Lung (tissue), 17 donors: ENCODE measurements at places on chromosomes 12 and 14. TPM values are rescaled to one million over a fixed set of nuclear protein-coding genes. Genes with fewer than 3 reads are reported as not detected.

GRCh38 chr12:2957816-2958431 is 1.3 kb upstream of the TEAD4 start:
- no peaks in the 10 kb centered on the region for H3K36me3 ChIP-seq
- DNase-seq = no peak
- H3K27ac ChIP-seq = peak overlapping the region; percentile 61
- peak overlapping the region; percentile 51 for H3K4me3 ChIP-seq

NUAK1 gene
- 14.1 TPM for total RNA-seq

DNA sequence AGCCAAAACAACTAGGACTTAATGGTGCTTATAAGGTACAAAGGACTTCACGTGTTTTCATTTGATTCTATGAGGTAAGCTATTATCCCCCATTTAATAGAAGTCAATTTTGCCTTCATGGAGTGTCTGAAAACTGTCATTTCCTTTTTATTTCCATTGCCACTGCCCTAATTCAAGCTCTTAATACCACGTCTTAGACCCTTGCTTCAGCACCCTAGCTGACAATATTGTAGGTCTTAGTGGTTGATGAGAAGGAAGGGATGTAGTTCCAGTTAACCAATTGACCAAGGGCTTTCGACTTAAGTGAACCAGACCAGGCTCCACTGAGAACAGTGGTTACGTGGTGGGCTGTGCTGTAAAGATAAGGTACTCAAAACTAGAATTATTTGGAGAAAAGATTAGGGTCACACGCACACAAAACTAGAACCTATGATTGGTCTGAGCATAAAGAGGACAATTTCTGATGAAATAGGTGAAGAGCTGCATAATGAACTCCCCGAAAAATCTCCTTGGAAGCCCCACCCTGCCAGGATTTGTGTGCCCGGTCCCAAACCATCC is 9.6 kb upstream of the ASIC1 start:
- no peak for DNase-seq
- H3K27ac ChIP-seq = no peak overlapping the region
- H3K36me3 ChIP-seq = no peaks in the 10 kb centered on the region

- no peaks in the 10 kb centered on the region for H3K27me3 ChIP-seq
- no peak for DNase-seq
- no peaks in the 10 kb centered on the region for H3K4me1 ChIP-seq
Observed at GRCh38 chr12:6082613-6083012, 41.9 kb downstream of the VWF start.

- H3K27ac ChIP-seq = no peak overlapping the region
- H3K4me1 ChIP-seq = no peaks in the 10 kb centered on the region
- H3K36me3 ChIP-seq = no peaks in the 10 kb centered on the region
- no peak overlapping the region for H3K4me3 ChIP-seq
Observed at GRCh38 chr12:77058740-77059139, 6.6 kb downstream of the E2F7 start.

ATXN3 gene
- 68.1 TPM for total RNA-seq

IAPP gene
- total RNA-seq = not detected

- peak overlapping the region; percentile 36 for H3K4me3 ChIP-seq
- H3K27me3 ChIP-seq = peaks cover 13% of the 10 kb centered on the region
- H3K4me1 ChIP-seq = peaks cover 11% of the 10 kb centered on the region
Observed at GRCh38 chr12:122836027-122836921, 1.0 kb downstream of the HIP1R start.

DNA sequence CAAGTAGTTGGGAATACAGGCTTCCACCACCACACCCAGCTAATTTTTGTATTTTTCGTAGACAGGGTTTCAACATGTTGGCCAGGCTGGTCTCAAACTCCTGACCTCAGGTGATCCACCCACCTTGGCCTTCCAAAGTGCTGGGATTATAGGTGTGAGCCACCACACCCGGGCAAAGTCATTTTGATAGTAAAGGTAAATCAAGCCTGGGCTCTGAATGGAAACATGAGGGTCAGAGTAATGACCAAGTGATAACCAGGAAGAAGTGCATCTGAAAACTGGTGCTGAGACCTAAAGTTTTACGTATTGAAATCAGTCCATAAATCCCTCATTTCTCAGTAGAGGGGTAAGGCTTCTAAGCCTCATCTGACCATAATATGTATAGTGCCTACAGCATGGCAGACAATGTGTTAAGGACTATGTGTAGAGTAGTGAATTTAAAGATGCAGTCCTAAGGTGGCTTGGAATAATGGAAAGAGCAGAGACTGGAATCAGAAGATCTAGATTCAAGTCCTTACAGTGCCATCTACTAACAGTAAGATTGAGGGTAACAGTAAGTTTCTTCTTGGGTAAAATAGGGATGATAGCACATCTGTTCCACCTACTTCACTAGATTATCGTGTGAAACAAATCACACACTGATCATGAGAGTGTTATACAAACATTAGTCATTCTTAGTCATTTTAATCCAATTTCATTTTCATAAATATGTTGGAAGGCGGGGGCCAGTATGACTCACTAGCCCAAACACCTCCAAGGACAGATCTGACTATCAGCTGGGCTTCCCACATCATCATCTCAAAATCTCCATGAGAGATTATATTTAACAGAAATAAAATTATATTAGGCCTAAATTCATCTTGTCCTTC is 11.2 kb downstream of the MAP4K5 start:
- H3K4me1 ChIP-seq = peaks cover 13% of the 10 kb centered on the region
- H3K4me3 ChIP-seq = no peak overlapping the region
- H3K27ac ChIP-seq = peak overlapping the region; percentile 29
- H3K36me3 ChIP-seq = peaks cover 3% of the 10 kb centered on the region
- DNase-seq = no peak

- no peaks in the 10 kb centered on the region for H3K27me3 ChIP-seq
- H3K4me1 ChIP-seq = no peaks in the 10 kb centered on the region
- DNase-seq = no peak
- H3K36me3 ChIP-seq = peaks cover 10% of the 10 kb centered on the region
- no peak overlapping the region for H3K27ac ChIP-seq
Observed at GRCh38 chr12:120998435-120998834, 17.9 kb downstream of the C12orf43 start.

- H3K4me3 ChIP-seq = no peak overlapping the region
- peak; percentile 60 for DNase-seq
- no peaks in the 10 kb centered on the region for H3K27me3 ChIP-seq
- H3K4me1 ChIP-seq = peaks cover 6% of the 10 kb centered on the region
Observed at GRCh38 chr12:51855586-51856428, 7.3 kb upstream of the FIGNL2 start.

DNA sequence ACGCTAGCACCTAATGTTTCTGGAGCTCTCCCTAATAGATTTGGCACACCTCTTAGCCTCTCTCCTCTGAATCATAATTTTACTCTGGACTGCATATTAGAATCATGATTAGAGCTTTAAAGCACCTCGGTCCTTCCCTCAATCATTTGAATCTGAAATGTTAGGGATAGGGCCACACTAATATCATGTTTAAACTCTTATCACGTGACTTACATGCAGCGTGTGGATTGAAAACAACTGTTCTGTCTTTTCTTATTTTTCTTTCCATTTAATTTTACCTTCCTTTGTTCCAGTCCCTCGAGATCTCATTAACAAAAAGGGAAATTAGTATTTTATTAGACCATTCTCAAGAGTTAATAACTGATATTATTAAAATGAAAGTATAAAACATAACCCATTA is 762.5 kb upstream of the FLRT2 start:
- H3K36me3 ChIP-seq = no peaks in the 10 kb centered on the region
- H3K4me3 ChIP-seq = no peak overlapping the region
- no peaks in the 10 kb centered on the region for H3K4me1 ChIP-seq

CIROP gene
- not detected for total RNA-seq

GRCh38 chr14:58690801-58691516 is 53.2 kb downstream of the DACT1 start:
- no peaks in the 10 kb centered on the region for H3K27me3 ChIP-seq
- no peak overlapping the region for H3K27ac ChIP-seq
- peaks cover 3% of the 10 kb centered on the region for H3K4me1 ChIP-seq
- H3K4me3 ChIP-seq = no peak overlapping the region

DNA sequence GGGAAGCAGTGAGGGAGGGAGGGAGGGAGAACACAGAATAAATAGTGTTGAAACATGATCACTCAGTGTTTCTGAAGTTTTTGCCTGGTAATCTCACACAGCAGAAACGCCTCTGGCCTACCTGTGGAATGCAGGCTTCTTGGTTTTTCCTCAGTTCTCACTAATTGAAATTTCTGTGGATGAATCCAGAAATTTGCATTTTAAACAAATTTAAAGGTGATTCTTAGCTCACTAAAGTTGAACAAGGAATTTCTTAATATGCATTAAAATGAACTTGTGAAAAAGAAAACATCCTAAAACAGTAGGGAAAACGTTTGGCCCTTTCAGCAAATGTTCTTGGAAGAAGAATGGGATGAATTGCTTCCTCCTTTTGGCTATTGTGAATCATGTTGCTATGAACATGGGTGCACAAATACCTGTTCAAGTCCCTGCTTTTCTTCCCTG is 1.4 kb downstream of the RNASE9 start:
- H3K27ac ChIP-seq = no peak overlapping the region
- no peak overlapping the region for H3K4me3 ChIP-seq
- H3K4me1 ChIP-seq = no peaks in the 10 kb centered on the region
- H3K36me3 ChIP-seq = no peaks in the 10 kb centered on the region

DNA sequence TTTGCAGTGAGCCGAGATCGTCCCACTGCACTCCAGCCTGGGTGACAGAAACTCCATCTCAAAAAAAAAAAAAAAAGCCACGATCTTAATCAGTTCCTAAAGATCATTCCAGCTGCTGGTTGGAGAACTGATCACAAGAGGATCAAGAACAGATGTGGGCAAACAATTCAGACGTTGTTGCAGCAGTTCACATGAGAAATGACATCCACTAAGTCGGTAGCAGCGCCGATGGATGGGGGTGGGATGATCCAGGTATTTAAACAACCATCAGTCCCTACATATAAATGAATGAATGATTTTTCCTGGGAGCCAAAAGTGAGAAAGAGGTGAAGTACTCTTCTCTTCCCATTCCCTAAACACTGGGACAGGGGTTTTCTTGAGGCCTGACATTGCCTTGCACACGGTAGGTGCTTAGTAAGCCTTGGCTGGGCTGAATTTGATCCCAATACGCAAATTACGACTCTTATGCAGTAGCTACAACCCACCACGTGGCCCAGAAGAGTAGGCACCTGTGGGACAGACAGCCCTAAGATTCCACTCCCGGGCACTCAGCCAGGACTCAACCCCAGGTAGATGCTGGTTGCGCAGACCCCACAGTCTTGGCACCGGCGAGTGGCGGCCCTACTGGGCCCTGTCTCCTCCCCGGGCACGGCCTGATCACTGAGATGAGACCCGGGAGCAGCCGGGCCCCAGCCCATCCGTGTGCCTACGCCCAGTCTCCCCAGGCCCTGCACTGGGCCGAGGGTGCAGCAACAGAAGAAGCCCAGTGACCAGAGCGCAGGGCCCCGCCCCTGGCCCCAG is 565 bp downstream of the SPRYD3 start:
- H3K4me1 ChIP-seq = peaks cover 6% of the 10 kb centered on the region
- peak overlapping the region; percentile 93 for H3K27ac ChIP-seq
- no peaks in the 10 kb centered on the region for H3K27me3 ChIP-seq
- peaks cover 14% of the 10 kb centered on the region for H3K36me3 ChIP-seq
- peak overlapping the region; percentile 74 for H3K4me3 ChIP-seq

- H3K27ac ChIP-seq = peak within 1 kb of the TSS; percentile 59
- H3K36me3 ChIP-seq = peaks cover 8% of the 10 kb centered on the region
- peak within 1 kb of the TSS; percentile 79 for H3K4me3 ChIP-seq
- peak; percentile 39 for DNase-seq
- H3K27me3 ChIP-seq = no peaks in the 10 kb centered on the region
Observed at GRCh38 chr12:48925304-48926011, at the start of gene FKBP11. FKBP11 (minus strand) TSS chr12:48925492; CDS start chr12:48925428, 64 bp downstream.

GRCh38 chr14:54478636-54479215 is 10.1 kb downstream of the GMFB start:
- peaks cover 5% of the 10 kb centered on the region for H3K4me1 ChIP-seq
- no peak overlapping the region for H3K27ac ChIP-seq
- no peaks in the 10 kb centered on the region for H3K36me3 ChIP-seq
- no peak overlapping the region for H3K4me3 ChIP-seq
- no peaks in the 10 kb centered on the region for H3K27me3 ChIP-seq

SCAF11 gene
- 230 TPM for total RNA-seq

KRT75 gene
- not detected for total RNA-seq

SLC17A8 gene
- 0.43 TPM for total RNA-seq

GRCh38 chr12:123250471-123251383 is 17.5 kb downstream of the MTRFR start:
- no peak for DNase-seq
- H3K27me3 ChIP-seq = no peaks in the 10 kb centered on the region
- H3K4me1 ChIP-seq = peaks cover 2% of the 10 kb centered on the region
- no peak overlapping the region for H3K4me3 ChIP-seq

PRKD1 gene
- 20.9 TPM for total RNA-seq

DNA sequence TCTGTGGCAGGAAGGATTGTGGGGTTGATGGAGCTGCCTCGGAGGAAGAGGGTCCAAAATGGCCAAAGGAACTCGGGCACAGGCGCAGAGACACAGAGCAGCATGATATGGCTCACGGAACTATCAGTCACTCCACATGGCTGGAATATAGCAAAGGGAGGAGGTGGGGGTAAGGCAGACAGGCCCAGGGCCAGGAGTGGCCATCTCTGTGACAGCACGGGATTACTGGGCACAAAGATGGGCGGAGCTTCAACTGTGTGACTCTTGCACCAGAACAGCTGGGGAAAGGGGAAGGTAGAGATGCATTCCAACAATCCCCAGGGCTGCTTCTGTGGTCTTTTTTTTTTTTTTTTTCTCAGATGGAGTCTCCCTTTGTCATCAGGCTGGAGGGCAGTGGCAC is 24.8 kb upstream of the EML1 start:
- no peak overlapping the region for H3K4me3 ChIP-seq
- H3K4me1 ChIP-seq = no peaks in the 10 kb centered on the region
- DNase-seq = no peak
- no peaks in the 10 kb centered on the region for H3K27me3 ChIP-seq
- no peak overlapping the region for H3K27ac ChIP-seq
- H3K36me3 ChIP-seq = no peaks in the 10 kb centered on the region

- H3K27me3 ChIP-seq = no peaks in the 10 kb centered on the region
- H3K4me3 ChIP-seq = no peak overlapping the region
- H3K4me1 ChIP-seq = no peaks in the 10 kb centered on the region
- no peak overlapping the region for H3K27ac ChIP-seq
Observed at GRCh38 chr12:55687746-55688145, 20.0 kb downstream of the ITGA7 start.

MYL2 gene
- not detected for total RNA-seq

DNA sequence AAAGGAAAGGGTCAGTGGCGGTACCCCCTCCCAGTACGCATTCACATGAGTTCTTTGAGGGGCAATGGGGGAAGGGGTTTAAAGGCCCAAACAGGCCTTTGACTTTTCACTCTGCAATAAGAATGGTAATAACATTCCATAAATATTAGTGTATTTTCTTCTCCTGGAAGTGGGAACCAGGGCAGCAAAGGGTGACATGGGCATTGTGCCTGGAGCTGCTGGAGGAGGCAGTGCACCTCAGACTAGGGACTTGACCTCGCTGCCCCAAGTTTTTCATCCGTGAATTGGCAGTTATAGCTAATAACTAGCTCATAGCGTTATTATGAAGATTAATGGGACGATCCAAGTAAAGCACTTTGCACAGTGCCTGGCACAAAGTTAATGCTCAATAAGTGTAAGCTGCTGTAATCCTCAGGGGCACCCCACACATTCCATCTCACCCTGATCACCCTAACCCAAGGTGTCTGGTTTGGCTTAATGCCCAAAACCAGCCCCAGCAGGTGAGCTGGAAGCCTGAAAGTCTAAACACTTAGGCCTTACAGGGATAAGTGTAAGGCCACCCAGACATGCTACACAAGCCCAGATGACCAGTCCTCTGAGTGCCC is 2.8 kb upstream of the KCNH3 start:
- H3K27me3 ChIP-seq = peaks cover 32% of the 10 kb centered on the region
- H3K4me3 ChIP-seq = no peak overlapping the region
- H3K27ac ChIP-seq = no peak overlapping the region
- peaks cover 2% of the 10 kb centered on the region for H3K4me1 ChIP-seq
- DNase-seq = no peak

SOAT2 gene
- 0.21 TPM for total RNA-seq
